ENCODE measurements at places on chromosomes 16 and 17.

DNA sequence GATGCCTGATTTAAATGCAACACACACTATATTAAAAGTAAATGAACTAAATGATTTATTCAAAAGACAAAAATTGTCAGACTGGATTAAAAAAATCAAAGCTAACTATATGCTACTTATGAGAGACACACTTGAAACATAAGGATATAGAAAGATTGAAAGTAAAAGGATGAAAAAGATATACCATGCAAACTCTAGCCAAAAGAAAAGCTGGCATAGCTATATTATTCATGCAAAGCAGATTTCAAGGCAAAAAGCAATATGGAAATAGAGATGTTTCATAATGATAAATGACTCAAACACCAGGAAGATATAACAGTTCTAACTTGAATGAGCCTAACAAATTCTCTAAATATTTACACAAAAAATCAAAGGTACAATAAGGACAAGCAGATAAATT lies 149.2 kb downstream of the MYO1D start:
- DNase-seq, result no peak

- no peak for DNase-seq
Observed at GRCh38 chr17:75875182-75875939, 3.0 kb downstream of the TRIM47 start.

- DNase-seq, result no peak
Observed at GRCh38 chr17:13522749-13523148, 79.0 kb downstream of the HS3ST3A1 start.

DNA sequence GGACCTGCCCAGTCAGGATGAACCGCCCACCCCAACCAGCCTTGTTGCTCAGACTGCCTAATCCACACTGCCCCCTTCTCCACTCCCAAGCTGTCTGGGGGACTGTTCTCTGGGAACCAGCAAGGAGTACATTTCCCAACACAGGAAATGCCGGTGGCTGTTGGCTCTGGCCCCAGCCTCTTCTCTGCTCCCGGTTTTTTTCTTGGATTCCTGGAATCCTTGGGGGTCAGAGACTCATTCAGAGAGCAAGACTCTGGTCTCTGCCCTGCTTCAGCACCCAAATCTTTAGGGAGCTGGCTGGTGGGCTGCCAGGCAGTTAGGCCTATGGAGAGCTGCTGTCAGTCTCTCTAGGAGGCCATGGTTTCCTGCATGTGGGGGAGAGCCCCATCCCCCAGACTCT lies 10.8 kb upstream of the MTMR4 start:
- DNase-seq, result no peak

DNA sequence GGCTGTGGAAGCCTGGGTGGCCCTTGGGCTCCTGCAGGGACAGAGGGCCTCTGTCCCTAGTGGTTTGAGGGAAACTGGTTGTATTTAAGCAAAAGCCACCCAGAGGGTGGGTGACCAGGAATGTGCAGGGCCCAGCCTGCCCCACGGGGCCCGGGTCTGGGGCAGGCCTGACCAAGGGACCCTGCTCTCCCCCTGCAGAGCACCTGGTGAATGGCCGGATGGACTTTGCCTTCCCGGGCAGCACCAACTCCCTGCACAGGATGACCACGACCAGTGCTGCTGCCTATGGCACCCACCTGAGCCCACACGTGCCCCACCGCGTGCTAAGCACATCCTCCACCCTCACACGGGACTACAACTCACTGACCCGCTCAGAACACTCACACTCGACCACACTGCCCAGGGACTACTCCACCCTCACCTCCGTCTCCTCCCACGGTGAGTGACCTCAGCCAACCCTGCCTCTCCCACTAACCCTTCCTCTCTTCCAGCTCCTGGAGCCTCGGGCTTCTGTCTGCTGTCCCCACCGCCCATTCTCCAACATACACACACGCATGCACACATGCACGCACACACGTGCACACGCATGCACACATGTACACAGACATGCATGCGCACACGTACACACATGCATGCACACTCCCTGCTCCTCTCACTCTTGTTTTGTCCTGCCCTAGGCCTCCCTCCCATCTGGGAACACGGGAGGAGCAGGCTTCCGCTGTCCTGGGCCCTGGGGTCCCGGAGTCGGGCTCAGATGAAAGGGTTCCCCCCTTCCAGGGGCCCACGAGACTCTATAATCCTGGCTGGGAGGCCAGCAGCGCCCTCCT lies 10.4 kb downstream of the GALK1 start:
- no peak for DNase-seq

DNA sequence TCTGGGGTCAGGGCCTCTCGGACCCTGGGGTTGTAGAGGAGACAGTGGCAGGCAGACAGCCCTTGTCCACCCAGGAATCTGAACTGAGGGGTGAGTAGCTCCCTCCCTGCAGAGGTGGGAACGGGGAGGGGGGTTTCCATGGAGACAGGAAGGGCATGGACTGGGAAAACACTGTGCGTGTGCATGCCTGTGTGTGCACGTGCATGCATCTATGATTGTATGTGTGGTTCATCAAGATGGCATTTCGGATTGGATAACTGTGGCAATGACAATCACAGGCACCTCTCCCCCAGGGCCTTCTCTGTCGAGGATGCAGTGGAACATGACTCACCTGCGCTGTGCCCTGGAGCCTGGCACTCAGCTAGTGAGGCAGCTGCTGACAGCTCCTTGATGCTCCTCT lies 6.1 kb upstream of the CD300C start:
- no peak for DNase-seq

- DNase-seq, result peak; percentile 42
Observed at GRCh38 chr17:64938925-64939474, 19.7 kb upstream of the LRRC37A3 start.

GRCh38 chr17:74280093-74280513 lies 6.1 kb downstream of the DNAI2 start:
- DNase-seq, result no peak

DNA sequence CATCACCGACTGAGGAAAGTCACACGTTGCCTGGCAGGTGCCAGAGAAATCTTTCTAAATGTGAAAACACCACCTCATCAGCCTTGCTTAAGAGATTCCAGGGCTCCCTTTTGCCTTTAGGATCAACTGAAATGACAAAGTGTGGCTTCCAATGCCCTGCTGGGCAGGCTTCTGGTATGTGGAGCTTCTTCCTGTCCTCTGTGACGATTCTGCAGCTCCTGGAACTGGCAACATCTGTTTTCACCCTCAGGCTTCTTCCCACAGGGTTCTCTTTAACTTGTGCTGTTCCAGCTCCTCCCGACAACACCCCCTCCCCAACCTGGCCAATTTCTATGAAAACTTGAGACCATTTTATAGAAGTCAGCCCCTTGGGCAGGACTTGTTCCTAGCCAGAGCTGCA lies 4.8 kb upstream of the ZDHHC1 start:
- no peak for DNase-seq

DNA sequence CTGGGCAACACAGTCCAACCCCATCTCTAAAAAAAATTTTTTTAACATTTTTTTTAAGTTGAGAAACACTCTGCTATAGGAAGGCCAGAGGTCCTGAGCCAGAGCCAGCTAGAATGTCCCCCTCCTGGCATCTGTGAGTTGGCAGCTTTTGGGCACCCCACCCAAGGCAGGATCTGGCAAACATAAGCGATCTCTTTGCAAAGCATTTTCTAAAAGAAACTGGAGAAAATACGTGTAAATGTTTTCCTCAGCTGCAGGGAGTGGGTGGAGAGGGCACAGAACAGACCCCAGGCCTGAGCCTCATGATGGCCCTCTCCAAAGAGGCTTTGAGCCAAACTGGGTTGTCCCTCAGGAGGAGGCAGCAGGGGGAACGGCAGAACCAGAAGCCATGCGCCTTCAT lies 11.7 kb downstream of the CAVIN1 start:
- DNase-seq, result no peak

- DNase-seq, result no peak
Observed at GRCh38 chr17:57908278-57908677, 46.9 kb downstream of the CUEDC1 start.

DNA sequence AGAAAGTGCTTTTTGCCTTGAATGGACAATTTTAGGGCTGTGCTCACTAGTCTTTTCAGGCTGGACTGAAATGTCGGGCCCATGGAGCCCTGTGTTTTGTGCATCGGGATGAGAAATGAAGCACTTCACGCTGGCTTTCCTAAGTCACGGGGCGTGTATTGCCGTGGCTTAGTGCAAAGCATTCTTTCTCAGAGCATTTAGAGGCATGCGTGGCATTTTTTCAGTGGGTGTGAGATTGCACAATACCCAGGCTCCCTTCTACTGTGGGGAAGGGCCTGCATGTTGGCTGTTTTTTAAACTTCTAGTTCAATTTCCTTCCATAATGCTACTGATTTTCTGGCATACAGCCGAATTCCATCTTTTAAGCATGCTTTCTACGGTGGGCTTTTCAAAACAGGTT lies 12.6 kb upstream of the POLR3E start:
- no peak for DNase-seq

- no peak for DNase-seq
Observed at GRCh38 chr16:55037966-55038365, 107.3 kb downstream of the IRX5 start.

- DNase-seq, result no peak
Observed at GRCh38 chr16:73253922-73254480, 206.1 kb upstream of the ZFHX3 start.

- DNase-seq, result no peak
Observed at GRCh38 chr16:27025581-27025980, 41.1 kb upstream of the C16orf82 start.

DNA sequence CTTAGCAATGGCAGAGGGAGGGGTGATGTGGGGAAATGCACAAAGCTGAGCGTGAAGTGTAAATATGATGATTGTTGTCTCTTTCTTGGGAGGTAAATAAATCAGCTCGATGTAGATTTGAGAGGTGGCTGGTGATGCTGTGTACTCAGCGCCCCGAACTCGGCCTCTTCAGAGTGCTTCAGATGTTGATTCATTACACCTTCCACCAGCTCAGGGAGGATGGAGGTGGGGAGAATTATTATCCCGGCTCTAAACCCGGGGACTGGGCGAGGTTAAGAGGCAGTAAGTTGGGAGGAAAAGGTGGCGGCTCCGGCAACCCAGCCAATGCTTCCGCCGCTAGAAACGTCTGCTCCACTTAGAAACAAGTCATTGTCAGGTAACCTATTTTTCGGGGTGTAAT lies 86.5 kb downstream of the RPA1 start:
- no peak for DNase-seq

GRCh38 chr17:19650826-19651225 lies 2.3 kb downstream of the ALDH3A2 start:
- no peak for DNase-seq

GRCh38 chr16:59543641-59544040 lies 809.5 kb upstream of the GOT2 start:
- no peak for DNase-seq

DNA sequence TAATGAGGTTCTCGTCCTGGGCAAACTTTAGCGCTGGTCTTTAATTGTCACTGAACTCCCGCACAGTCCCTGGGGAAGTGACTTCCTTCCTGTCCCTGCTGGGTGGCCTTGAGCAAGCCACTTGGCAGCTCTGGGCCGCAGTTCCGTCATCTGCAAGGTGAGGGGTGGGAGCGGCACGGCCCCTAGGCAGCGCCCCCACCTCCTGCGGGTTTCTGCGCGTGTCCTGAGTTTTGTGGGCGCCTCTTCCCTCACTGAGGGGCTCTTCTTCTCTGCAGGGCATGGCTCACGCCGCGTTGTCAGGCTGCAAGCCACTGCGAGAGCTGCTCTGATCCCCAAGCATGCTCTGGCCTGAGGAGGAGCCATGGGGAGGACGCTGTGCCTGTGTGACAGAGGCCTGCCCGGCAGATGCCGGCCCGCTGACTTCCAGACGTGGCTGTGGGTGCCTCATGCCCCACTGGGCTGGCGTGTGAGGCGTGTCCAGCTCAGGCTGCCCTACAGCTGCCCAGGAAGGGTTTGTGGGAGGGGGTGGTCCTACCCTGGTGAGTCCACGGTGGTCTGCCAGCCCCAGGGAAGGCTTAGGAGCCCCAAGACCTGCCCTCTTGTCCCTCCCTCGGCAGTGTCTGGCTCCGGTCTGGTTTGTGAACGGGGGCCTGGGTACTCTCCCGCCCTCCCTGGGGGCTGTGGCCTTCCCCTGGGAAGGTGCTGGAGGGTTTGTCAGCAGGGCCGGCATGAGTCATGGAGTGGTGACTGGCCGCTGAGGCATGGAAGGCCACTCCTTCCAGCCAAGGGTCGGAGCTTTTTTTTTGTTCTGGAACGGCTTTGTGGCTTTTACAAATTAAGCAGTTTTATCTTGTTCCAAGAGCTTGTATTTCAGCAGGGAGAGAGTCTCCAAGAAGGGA lies 182.0 kb downstream of the SEC14L1 start:
- no peak for DNase-seq

DNA sequence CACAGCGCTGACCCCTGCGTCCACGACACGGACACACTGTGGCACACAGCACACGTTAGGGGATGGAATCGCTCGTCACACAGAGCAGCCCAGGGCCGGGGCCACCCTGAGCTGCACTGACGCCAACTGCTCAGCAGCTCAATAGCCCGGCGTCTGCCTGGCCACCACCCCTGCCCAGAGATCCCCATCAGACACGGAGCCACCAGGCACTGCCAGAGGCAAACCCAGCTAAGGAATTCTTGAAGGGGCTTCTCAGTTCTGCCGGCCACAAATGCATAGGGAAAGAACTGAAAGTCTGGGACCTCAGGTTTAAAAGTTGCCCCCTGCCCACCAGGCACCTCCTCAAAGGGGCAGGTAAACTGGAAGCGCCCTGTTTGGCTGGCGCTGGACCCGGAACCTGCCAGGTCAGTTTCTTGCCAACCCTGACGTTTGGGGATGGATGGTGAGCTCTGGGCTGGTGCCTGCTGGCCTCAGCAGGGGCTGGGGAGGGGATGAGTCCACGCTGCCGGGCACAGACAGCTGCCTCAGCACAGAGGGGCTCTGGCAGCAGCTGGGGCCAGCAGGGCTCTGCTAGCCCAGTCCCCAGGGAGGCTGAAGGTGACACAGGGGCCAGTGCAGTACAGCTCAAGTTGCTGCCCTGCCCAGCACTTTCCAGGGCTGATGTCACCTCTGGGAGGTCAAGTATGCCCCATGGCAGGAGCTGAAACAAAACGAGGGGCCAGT lies 33.2 kb downstream of the TIMM22 start:
- DNase-seq, result no peak

DNA sequence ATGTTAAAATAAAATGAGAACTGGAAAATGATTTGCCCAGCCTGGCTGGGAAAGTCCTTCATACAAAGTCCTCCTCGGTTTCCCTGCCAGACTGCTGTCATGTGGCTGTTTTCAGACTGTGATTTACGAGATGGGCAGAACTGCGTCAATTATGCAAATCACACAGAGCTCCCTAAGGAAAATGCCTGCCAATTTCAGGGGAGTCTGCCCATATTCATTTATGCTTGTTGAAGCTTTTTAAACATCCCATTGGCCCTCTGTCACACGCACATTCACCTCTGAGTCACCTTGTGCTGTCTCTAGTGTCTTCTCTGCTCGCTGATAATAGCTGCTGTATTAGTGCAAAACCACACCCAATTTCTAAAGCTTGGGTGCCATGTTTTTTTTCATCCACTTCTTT lies 81.7 kb upstream of the FAM20A start:
- DNase-seq, result no peak

DNA sequence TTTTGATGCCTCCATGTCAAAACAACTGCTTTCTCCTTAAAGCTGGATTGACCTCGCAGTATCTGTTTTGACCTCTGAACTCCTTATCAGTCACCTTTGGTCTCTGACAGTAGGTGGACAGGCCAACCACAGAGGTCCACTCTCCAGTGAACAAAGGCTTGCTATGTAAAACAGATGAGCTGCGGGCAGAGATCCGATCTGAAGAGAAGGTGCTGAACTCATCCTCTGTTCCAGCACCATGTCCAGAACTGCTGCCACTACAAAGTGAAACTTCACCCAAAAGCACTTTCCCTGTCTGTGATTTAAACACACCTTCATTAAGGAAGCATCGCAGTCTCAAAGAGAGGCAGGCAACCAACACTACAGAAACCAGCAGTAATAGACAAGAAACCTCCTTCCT lies 117.3 kb upstream of the CORO6 start:
- no peak for DNase-seq

- peak; percentile 21 for DNase-seq
Observed at GRCh38 chr17:18225642-18226283, 328 bp downstream of the LLGL1 start.

Measured in neural crest cell (in vitro differentiated cells).